ENCODE measurements at places on chromosomes 16 and 17. TPM values are rescaled to one million over a fixed set of nuclear protein-coding genes. Genes with fewer than 3 reads are reported as not detected.

The BCO1 gene
- not detected for total RNA-seq

The CCL17 gene
- total RNA-seq = not detected

The KRTAP4-6 gene
- total RNA-seq = not detected

GRCh38 chr16:46612121-46612520 lies 9.1 kb downstream of the SHCBP1 start:
- no peak for DNase-seq

The NSF gene
- total RNA-seq = 52.6 TPM

DNA sequence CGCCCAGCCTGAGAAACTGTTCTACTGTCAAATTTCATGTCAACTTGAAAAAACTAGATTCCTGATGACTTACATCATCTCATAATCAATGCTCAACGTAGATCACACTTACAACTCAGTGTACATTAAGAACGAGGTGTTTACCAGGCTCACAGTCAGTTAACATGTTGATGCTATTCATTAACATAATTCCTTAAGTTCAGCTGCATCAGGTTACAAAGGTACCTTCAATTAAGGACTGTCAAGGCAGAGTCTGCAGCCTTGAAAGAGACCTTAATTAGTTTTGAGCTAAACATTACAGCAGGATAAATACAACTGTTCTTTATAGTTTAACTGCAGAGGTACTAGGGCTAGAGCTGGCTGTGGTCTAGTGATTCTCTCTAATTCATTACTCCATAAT lies 1.9 kb downstream of the GNA13 start:
- no peak for DNase-seq

The MT1A gene
- total RNA-seq = 2.4 TPM

GRCh38 chr17:6497496-6498221 lies 53.4 kb downstream of the PIMREG start:
- DNase-seq = no peak

GRCh38 chr16:77961814-77962213 lies 60.5 kb upstream of the CLEC3A start:
- DNase-seq = no peak

The TBX2 gene
- 7.5 TPM for total RNA-seq

The KRT40 gene
- not detected for total RNA-seq

The METTL23 gene
- total RNA-seq = 40.5 TPM

Data from LHCN-M2 (cell line).